ENCODE measurements at places on chromosomes 13 and 19. TPM values are rescaled to one million over a fixed set of nuclear protein-coding genes. Genes with fewer than 3 reads are reported as not detected.

The CCDC194 gene
- not detected for polyA plus RNA-seq

The GPC6 gene
- not detected for polyA plus RNA-seq

The CDC42EP5 gene
- not detected for polyA plus RNA-seq

The WDR87 gene
- not detected for polyA plus RNA-seq

The GPR183 gene
- polyA plus RNA-seq: 563 TPM

The MAG gene
- polyA plus RNA-seq: not detected

The MZF1 gene
- 5.2 TPM for polyA plus RNA-seq

The CGB3 gene
- polyA plus RNA-seq: not detected

The CD79A gene
- polyA plus RNA-seq: 29.7 TPM

The PGLYRP1 gene
- polyA plus RNA-seq: not detected

The LIN7B gene
- polyA plus RNA-seq: 4.4 TPM

The APLP1 gene
- not detected for polyA plus RNA-seq

The VAV1 gene
- 23.9 TPM for polyA plus RNA-seq

The PRKCG gene
- polyA plus RNA-seq: not detected

DNA sequence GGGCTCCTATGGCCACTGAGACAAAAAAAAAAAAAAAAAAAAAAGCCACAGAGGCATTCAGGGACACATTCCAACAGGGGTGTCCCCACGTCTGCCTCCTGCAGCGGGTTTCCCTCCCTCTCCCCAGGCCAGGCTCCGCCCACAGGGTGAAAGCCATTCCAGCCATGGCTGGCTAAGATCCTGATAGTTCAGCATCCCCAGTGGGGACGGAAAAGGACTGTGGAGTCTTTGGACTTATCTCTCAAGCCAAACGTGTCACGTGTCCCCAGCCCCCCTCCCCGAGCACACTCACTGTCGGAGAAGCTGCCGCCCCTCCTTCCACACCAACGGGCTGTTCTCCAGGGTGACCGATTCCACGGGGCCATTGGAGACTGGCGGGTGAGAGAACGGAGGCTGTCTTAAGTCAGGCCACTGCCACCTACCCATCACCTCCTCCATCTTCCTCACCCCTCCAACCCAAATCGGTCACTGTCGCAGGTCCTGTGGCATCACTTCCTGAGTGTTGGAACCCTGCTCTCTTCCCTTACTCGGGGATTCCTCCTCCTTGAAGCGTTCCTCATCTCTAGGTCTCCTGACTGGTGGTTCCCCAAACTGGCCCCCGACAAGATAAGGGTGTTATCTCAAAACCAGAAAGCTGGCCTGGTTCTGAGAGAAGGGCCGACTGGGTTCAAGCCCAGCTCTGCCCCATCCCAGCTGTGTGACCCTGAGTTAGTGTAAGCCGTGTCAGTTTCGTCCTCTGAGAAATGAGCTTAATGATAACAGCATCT is 9.1 kb upstream of the FKRP start:
- DNase-seq: no peak

GRCh38 chr19:29837448-29837981 is 25.7 kb downstream of the CCNE1 start:
- peak; percentile 67 for DNase-seq

- DNase-seq: no peak
These were observed 13.2 kb upstream of the TCF3 start for GRCh38 chr19:1665565-1666047.

- peak; percentile 13 for DNase-seq
These were observed 25.4 kb upstream of the ZMYM5 start for GRCh38 chr13:19888799-19889198.

GRCh38 chr13:87498681-87499080 is 172.5 kb upstream of the SLITRK5 start:
- no peak for DNase-seq

DNA sequence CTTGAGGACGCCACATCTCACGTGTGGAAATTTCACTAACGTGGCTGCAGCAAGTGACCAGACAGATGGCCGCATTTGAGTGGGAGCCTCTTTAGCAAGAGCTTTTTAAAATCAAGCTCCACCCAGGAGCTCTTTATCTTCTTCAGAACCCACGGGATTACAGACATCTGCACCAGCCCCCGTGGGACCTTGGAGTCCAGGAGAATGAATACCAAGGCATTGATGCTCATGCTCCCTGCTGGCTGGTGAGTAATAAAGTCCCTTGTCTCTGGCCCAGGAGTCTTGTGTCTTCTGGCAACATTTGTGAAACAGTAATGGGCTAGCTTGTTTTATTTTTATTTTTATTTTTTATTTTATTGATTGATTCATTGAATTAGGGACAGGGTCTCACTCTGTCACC is 64.4 kb downstream of the TRPM4 start:
- no peak for DNase-seq

GRCh38 chr19:38707512-38708114 is 36.7 kb downstream of the CAPN12 start:
- no peak for DNase-seq

DNA sequence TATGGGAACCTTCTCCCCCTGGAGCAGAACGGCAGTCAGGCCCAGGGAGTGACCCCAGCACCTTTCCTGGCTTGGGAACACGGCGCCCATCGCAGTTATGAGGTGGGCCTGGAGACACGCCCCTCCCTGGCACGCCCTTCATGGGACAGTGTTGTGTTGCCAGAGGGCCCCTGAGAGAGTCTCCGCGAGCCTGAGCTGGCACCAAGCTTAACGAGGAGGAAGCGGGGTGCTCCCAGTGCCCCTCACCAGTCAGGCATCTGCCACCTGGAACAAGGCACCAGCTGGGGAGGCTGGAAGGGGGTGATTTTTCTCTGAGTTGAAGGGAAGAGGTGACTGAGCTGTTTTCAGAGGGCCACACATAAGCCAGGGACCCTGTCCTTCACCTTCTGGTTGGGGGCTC is 180.6 kb downstream of the KDM4B start:
- no peak for DNase-seq

- DNase-seq: no peak
These were observed 358.3 kb downstream of the EFNB2 start for GRCh38 chr13:106177146-106177545.

- no peak for DNase-seq
These were observed 499 bp upstream of the KLK13 start for GRCh38 chr19:51065221-51065960.

- no peak for DNase-seq
These were observed 17.7 kb downstream of the ZMYM5 start for GRCh38 chr13:19845758-19846157.

DNA sequence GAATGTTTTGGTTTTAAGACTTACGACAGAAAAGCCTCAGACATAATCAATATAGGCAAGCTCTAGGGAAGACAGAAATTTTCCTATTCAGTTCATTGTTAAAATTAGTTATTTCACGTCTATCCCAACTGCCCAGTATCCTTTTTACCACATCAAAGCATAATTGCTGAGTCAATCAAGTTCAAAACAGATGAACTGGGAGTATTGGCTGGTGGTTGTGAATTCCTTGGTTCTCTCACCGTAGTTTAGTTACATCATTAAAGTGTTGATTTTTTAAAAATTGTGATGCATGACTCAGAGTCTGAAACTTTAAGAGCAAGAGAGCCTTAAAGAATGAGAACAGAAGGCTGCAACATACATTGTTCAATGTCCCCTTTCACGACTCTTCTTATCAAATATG is 143.3 kb upstream of the FREM2 start:
- no peak for DNase-seq

DNA sequence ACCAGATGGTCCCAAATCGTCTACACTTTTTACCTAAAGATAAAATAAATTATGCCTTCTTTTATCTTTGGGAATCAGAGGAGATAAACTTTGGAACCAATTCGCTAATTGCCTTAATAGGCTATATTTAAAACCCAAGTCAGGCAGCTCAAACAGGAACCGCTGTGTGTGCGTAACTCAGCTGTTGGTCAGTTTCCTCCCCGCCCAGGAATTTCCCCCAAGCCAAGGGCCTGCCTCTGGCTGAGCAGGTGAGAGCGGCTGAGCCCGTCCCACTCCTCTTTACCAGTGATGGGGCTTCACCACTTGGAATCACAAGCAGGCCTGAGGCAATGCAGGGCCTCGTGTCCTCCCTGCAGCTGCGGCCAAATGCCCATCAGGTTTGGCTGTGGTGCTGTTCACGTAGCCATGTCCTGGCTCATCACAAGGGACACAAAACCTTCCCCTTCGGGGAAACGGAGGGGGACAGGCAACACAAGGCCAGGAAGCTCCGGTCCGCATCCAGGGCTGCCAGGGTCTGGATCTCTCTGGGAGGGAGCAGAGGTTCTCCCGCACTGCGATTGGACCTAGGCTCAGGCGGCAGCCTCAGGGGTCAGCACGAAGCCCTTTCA is 503 bp upstream of the SLC7A9 start:
- no peak for DNase-seq

- DNase-seq: no peak
These were observed 63.8 kb downstream of the KCTD15 start for GRCh38 chr19:33860312-33861090.

- peak; percentile 43 for DNase-seq
These were observed 11.1 kb downstream of the PDE4A start for GRCh38 chr19:10431254-10431942.

DNA sequence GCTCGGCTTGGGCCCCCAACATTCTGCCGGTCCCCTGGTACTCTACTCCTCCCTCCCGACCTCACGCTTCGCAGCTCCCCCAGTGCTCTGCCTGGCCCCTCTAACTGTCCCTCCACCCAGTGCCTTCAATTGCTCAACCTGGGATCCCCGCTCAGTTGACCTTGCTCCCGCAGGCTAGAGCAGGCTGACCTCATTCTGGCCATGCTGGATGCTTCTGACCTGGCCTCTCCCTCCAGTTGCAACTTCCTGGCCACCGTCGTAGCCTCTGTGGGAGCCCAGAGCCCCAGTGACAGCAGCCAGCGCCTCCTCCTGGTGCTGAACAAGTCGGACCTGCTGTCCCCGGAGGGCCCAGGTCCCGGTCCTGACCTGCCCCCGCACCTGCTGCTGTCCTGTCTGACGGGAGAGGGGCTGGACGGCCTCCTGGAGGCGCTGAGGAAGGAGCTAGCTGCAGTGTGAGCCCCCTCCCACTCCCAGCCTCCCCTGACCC is 3.6 kb downstream of the GTPBP3 start:
- DNase-seq: no peak

DNA sequence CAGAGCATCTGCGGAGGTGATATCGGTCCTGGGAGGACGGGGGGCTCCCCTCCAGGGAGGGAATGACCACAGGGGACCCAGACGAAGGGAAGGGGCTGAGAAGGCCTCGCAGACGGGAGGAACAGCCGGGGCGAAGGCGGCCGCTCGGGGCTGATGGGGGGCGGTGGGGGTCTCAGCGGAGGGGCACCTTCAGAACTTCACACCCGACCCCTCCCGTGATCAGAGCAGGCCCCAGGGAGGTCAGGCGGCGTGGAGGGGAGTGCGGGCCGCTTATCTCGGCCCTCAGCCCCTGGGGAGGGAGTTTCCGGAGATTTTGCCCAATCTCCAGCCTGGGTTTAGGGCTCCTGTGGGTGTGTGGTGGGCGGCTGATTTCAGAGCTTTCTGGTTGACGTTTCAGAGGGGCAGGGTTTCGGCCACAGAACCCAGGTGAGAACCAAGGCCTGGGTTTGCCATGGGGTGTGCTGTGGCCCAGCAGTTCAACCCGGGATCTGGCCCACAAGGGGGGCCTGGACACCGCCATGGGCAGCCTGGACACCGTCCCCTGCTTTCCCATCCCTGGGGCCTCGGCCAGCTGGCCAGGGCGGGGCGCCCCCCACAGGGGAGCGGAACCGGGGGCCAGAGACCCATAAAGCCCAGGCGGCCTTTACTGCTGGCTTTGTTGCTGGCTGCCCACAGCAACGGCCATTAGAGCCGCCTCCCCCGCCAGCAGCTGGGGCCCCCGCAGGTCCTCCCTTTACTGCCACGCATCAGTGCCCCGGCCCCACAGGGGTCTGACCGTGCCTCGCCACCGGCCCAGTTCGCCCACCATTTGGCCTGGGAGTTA is 29.0 kb downstream of the ARID3A start:
- no peak for DNase-seq

DNA sequence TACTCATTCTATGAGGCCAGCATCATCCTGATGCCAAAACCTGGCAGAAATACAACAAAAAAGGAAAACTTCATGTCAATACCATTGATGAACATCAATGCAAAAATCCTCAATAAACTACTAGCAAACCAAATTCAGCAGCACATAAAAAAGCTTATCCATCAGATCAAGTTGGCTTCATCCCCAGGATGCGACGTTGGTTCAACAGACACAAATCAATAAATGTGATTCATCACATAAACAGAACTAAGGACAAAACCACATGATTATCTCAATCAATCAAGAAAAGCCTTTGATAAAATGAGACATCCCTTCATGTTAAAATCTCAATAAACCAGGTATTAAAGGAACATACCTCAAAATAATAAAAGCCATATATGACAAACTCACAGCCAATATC is 134.3 kb downstream of the UGGT2 start:
- no peak for DNase-seq

DNA sequence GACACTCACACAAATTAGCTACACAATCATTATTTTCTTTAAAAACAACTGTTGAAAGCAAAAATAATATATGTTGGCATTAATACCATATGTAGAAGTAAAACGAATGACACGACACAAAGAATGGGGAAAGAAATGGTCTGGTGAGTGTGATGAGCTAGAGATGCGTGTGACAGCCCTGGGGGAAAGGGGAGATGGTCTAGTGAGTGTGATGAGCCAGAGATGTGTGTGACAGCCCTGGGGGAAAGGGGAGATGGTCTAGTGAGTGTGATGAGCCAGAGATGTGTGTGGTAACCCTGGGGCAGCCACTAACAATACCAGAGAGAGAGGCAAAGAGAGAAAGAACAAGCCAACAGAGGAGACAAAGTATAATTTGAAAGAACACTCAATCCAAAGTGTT is 22.3 kb upstream of the LAMP1 start:
- DNase-seq: no peak

DNA sequence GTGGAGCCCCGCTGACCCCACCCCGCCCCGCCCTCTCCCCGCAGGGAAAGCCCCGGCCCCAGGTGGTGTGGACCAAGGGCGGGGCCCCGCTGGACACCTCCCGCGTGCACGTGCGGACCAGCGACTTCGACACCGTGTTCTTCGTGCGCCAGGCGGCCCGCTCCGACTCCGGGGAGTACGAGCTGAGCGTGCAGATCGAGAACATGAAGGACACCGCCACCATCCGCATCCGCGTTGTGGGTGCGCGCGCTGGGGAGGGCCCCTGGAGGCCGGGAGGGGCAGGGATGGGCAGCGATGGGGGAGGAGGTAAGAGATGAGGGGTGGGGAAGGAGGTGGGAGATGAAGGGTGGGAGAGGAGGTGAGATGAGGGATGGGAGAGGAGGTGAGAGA is 17.2 kb upstream of the EMC10 start:
- DNase-seq: no peak

GRCh38 chr19:14379294-14380065 is 1.8 kb upstream of the ADGRE5 start:
- no peak for DNase-seq

- DNase-seq: peak; percentile 45
These were observed 12.8 kb upstream of the ZNF682 start for GRCh38 chr19:20051841-20052768.

DNA sequence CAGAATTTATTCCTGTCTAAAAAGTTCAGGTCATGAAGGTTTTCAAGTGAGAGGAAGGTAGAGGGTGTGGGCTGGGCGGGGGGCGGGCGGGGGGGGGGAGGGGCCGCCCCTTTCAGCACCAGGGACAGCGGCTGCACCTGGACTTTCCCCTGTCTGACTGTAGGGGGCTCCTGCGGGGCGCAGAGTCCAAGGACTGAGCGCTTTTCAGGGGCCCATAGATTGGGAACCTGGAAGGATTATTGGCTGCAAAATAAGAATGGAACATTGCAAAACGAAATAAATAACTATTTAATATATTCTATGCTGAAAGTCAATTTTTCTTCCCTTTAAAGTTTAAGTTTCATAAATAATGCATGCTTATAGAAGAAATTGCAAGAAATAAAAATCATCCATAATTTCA is 8.9 kb upstream of the CYP4F3 start:
- peak; percentile 25 for DNase-seq
